Fibroblast of skin of scalp (primary cell): ENCODE measurements at places on chromosomes 12 and 14.
A peak's percentile ranks its signal among the peaks of the same experiment; 100 is the strongest.

DNA sequence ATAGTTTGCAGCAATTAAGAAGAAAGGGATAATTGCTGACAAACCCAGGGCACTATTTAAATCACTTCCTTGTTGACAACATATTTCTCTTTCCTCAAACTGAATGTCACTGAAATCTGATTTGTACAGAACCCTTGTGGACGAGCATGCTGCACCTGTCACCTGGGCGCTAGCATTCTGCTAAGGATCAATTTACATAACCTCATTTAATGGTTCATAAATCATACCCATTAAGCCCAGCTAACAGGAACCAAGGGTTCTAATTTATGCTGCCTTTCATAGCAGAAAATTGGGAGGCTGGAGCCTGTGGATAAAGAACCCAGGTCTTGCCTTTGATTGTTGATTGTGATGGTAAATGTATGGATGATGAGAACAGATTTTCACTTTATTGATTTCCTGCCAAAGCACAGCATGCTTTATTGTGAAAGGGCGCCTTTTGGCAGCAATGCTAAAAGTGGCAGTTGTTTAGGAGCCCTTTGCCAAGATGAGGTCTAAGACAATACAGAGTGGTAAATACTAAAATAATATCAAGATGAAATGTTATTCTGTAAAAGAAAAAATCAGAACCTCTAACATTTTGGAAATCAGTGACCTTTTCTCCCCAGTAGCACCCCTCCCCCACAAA is 95.4 kb downstream of the NKX2-1 start:
- DNase-seq: no peak

GRCh38 chr14:61145034-61145902 is 135.9 kb downstream of the TMEM30B start:
- DNase-seq: peak; percentile 97

GRCh38 chr12:92989715-92990484 is 60.8 kb upstream of the EEA1 start:
- no peak for DNase-seq

GRCh38 chr12:119911182-119911581 is 34.1 kb upstream of the CIT start:
- DNase-seq: peak; percentile 9

GRCh38 chr14:89417465-89418225 is 612 bp upstream of the FOXN3 start:
- peak; percentile 62 for DNase-seq

GRCh38 chr12:4203772-4204376 is 69.7 kb upstream of the CCND2 start:
- no peak for DNase-seq

DNA sequence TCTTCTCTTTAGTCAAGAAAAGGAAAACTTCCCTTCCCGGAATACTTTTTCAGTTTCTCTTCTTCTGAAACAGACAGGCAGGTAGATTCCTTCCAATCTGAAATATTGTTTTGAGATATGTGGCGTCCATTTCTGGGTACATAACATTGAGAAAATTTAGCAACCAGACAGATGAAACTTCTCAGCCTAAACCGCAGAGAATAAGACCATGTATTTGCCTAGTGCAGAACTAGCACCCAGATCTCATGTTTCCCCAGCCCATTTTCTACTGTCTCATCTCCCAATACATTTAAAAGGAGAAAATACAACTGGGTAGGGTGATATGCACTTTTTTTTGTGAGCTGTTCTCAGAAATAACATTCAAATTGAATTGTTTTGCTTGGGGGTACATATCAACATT is 6.4 kb downstream of the AVPR1A start:
- DNase-seq: no peak

GRCh38 chr12:75820848-75821578 is 210.6 kb downstream of the PHLDA1 start:
- peak; percentile 58 for DNase-seq

- no peak for DNase-seq
Observed at GRCh38 chr14:88318406-88318805, 4.7 kb downstream of the KCNK10 start.

DNA sequence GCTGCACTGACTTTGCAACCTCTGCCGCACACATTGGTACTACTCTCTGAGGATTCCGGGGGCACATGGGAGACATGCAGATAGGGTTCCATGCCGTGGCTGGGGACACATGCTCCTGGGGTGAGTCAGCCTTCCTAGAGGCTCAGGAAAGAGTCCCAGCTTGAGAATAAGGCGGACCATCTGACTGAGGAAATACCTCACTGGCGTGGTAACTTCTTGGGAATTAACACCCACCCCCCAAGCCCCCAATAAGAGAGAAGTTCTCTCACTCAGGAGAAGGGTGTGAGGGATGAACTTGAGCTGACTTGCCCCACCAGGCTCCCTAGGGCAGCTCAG is 23.2 kb downstream of the PLXNC1 start:
- peak; percentile 89 for DNase-seq

- DNase-seq: peak; percentile 14
Observed at GRCh38 chr12:75599061-75599460, 87.7 kb upstream of the KRR1 start.

DNA sequence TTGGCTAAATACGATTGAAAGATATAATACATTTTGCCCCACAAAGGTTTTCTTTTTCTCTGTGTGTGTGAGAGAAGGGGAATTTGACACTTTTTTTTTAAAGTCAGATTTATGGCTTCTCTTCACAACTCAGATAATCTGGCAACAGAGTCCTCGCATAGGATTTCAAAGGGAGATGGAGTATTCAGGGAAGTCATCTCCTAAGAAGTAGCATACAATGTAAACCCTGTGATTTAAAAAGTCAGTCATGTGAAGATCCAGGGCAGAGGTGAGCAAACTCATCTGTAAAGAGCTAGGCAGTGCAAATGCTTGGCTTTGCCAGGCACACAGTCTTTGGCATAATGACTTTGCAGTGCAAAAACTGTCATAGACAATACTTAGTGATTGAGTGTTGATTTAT is 1526.3 kb downstream of the AACS start:
- DNase-seq: no peak

- no peak for DNase-seq
Observed at GRCh38 chr14:29838752-29839151, 88.9 kb downstream of the PRKD1 start.

- DNase-seq: no peak
Observed at GRCh38 chr12:53222806-53223261, 9.2 kb downstream of the RARG start.

DNA sequence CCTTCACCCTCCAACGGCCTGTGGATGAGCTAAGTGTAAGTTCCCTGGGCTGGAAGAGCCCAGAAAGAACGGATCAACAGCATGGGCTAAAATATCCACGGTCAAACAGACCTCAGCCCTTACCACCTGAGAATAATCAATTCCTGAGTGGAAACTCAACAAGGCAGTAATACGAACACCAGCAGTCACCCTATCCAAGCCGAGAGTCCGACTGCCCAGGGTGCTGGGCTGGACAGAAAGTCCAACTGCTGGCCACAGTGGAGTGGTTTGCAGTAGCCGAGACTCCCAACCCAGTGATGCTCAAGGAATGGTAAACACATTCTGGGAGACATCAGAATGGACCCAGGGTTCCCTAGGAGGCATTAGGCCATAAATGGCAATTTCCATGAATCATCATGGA is 36.8 kb downstream of the ANO2 start:
- DNase-seq: no peak

DNA sequence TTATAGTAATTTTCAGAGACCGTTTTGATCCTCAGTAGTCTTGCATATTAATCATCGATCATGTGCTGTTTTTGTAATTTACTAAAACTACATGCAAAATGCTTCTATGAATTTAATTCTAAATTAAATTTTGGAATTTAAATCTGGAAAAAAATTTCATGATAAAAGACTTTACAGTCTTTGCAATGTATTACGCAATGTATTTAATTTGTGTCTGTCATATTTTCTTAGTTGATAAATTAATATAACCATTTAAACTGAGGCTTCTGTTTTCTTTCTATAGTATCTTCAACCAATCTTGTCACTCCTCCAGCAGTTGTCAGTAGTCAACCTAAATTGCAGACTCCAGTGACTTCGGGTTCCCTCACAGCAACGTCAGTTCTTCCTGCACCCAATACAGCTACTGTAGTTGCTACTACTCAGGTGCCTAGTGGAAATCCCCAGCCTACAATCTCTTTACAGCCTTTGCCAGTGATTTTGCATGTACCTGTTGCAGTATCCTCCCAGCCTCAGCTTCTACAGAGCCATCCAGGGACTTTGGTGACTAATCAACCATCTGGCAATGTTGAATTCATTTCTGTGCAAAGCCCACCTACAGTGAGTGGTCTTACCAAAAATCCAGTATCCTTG is 94.8 kb downstream of the ATF7IP start:
- DNase-seq: no peak

GRCh38 chr14:61381553-61381952 is 60.2 kb downstream of the PRKCH start:
- no peak for DNase-seq

DNA sequence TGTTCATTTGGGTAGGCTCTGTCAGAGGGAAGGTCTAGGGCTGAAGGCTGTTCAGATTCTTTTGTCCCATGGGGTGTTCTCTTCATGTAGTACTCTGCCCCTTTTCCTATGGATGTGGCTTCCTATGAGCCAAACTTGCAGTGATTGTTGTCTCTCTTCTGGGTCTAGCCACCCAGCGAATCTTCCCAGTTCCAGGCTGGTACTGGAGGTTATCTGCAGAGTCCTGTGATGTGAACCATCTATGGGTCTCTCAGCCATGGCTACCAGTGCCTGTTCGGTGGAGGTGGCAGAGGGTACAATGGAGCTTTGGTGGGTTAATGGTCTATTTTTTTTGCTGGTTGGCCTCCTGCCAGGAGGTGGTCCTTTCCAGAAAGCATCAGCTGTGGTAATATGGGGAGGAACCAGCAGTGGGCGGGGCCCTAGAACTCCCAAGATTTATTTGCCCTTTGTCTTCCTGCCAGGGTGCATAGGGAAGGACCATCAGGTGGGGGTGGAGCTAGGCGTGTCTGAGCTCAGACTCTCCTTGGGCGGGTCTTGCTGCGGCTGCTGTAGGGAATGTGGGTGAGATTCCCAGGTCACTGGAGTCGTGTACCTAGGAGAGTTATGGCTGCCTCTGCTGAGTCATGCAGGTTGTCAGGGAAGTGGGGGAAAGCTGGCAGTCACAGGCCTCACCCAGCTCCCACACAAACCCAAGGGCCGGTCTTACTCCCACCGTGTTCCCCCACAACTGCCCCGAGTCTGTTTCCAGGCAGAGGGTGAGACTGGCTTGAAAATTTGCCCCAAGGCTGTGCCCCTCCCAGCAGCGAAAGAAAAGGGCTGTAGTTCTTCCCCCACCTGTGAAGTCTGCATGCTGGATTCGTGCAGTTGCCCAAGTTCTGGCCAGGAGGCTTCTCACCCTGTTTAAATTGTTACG is 17.5 kb downstream of the MTRFR start:
- no peak for DNase-seq

DNA sequence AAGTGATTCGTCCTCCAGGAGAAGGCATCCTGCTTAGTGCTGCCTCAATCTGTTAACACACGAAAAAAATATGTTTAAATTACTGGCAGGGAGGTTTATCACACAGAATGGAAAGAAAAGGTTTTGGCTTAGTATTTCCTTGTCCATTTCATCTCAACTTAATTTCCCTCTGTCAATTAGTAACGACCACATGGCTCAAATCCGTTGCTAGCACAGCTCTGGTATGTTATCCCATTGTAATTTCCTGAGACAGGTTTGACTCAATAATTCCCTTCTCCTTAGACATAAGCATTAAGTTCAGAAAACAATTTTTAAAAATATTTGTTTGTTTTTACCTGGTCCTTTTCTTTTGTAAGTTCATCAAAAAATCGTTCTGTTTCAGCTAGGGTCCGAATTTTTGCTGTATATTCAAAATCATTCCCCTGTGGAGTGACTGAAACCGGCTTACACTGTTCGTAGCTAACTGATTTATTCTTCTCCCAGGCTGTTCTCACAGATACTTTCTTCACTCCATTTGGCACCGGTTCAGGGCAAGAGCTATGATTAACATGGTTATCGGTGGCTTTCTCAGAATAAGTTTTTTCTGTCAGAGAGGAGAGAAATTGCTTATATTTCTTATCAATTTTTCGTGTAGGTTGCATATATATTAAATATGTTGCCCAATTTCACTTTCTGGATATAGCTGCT is 10.1 kb upstream of the PITPNM2 start:
- no peak for DNase-seq

GRCh38 chr14:39576258-39576657 is 144.0 kb upstream of the FBXO33 start:
- no peak for DNase-seq

DNA sequence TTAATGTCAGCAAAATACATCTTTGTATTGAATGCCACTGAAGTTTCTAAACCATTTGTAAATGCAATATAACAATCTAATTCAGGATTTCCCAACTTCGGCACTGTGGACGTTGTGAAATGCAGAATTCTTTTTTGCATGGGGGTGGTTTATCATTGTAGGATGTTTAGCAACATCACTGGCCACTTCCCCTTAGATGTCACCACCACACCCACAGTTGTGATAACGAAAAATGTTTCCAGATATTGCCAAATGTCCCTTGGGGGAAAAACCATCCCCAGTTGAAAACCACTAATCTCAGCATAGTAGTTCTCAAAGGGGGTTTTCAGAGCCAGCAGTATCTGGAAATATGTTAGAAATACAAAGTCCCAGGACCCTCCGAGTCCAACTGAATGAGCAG is 203.3 kb downstream of the NAV3 start:
- DNase-seq: peak; percentile 52

DNA sequence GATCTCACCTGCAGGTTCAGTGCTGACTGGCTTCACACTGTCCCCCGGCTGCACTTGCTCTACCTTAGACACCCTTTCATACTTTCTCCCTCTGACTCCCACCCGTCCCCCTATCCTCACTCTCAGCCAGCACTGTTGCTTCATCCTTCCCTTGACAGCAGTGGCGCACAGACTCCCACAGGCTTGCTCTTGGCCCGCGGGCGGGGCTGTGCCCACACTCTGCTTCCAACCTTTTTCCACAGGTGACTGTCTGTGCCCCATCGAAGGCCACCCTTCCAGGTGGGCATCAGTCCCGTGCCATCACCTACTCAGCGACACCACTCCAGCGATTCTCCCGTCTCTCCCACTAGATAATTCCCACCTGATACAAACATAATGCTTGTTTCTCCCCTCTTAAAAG is 1.0 kb upstream of the RPS6KL1 start:
- DNase-seq: no peak

GRCh38 chr14:60817113-60817512 is 82.6 kb downstream of the MNAT1 start:
- no peak for DNase-seq

GRCh38 chr12:57280211-57281062 is 29.4 kb upstream of the STAC3 start:
- DNase-seq: peak; percentile 87

DNA sequence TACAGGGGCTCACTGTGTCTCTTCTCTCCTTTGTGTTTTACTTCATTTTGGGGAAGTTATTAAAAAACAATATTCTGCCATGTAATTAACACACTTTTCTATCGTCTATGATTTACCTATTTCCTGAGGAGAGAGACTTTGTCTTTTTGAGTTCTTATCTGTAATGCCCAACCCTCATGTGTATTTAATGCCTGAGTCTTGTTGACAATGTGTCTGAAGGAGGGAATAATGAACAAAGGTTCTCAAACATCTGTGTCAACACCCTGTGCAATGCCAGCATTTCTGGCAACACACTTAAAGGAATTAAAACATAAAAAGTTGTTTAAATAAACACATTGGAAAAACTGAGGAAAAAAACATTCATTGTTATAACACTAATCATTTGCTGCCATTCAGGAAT is 147.1 kb downstream of the SLC15A5 start:
- DNase-seq: no peak

- no peak for DNase-seq
Observed at GRCh38 chr12:47841910-47842309, 22.2 kb upstream of the HDAC7 start.
